Activated effector memory CD4-positive, alpha-beta T cell treated with anti-CD3 and anti-CD28 coated beads, Interleukin-2, amount 50 U/mL, for 16 hours (primary cell): ENCODE measurements at places on chromosomes 3 and 15.

GRCh38 chr15:80706161-80706560 is 11.1 kb downstream of the ABHD17C start:
- no peak for DNase-seq

DNA sequence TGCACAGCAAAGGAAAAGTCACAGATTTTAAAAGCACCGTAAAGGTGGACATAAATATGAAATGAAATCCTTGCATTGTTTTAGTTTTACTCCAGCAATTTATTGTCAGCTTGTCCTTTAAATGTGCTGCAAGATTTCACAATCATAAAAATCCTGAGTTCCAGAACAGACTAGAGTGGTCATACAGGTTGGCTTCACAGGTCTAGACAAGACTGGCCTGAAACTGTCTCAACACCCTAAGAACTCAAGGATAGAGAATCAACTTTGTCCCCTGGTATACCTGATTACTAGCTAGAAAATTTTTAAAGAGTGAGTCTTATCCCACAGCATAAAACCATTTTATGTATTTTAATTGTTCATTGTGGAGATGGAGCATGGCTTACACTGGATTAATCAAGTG is 521.7 kb upstream of the MCTP2 start:
- no peak for DNase-seq

DNA sequence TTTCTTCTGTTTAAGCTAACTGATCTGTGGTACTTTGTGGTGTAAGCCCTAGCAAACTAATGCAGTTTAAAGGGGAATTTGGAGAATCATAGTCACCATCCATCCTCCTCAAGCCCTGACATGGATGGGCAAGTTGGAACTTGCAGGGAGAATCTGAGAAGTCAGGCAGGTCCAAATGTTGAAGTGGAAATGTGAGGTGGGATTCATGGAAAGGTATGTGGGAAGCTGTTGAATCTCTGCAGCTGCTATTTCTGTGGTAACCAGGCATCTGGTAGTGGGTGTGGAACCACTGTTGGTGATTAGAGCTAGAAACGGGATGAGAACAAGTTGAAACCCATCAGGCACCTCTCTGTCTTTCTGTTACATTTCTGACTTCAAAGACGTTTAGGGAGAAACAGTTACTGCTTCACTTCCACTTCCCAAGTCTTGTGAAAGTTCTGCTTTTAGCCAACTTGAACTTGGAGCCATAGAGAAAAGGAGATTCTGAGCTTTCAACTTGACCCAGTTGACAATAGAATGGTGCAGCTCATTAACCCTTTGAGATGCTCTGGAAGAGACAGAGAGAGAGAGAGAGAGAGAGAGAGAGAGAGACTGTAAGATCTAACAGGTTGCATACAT is 38.1 kb upstream of the NMNAT3 start:
- no peak for DNase-seq

GRCh38 chr3:150497956-150498355 is 48.3 kb downstream of the SERP1 start:
- DNase-seq: no peak

DNA sequence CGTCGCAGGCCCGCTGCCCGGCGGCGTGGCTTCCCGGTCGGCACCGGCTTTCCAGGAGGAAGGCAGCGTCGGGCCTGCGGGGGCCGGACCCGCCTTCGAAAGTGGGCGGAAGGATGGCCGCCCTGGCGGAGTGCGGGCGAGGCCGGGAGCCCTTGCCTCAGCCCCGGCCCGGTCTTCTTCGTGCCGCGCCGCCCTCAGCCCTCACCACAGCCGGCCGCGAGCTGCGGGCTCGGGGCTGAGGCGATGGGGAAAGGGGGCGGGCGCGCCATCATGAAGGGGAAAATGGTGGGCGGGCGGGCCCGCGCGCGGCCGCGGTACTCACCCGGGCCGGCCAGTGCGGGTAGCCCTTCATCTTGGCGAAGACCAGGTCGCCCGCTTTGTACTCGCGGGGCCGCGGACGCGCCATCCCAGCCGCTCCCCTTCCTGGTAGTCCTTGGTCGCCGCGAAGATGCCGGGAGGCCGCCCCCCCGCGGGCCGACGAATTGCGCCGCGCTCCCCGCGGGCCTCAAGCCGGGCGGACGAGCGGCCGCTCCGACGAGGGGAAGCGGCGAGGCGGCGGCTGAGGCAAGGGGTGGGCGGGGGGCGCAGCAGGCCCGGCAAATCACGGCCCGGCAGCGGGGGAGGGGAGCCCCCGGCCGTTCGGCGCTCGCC is 489 bp downstream of the HDGFL3 start:
- no peak for DNase-seq

DNA sequence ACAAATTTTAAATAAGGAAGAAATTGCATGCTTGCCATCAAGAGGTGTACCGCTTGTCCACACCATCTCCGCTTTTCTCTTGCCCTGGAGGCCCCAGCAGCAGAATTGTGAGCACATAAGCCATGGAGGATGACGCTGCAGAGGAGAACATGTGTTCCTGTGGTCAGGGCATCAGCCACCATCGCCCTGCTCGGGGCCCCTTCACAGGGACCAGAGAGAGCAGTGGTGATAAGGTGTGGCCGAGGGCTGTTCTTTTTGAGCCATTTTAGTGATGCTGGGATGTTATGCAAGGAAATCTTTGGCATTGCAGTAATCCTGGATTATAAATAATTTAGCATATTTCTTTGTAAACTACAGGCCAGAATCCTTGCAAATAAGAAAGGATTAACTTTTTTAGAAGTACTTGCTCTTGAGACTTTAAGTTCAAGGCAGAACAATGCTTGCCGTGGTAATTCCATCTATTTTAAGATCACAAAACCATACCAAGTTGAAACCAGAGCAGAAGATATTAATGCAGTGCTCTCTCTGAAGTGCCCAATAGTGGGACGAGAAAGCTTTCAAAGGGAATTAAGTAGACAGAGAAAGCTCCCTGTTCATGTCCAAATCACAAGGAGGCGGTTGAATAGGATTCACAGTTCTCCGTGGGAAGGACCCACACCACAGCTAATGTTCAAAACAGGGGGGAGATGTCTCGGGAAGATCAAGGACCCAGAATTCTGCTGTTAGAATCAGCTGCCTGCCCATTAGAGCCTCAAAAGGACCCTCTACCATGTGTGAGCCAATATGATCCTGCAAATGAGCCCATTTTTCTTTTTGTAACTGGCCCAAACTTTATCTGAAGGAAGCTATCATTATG is 338.5 kb downstream of the RORA start:
- DNase-seq: no peak

- no peak for DNase-seq
Measured at GRCh38 chr3:73212683-73213082, 151.2 kb downstream of the EBLN2 start.

DNA sequence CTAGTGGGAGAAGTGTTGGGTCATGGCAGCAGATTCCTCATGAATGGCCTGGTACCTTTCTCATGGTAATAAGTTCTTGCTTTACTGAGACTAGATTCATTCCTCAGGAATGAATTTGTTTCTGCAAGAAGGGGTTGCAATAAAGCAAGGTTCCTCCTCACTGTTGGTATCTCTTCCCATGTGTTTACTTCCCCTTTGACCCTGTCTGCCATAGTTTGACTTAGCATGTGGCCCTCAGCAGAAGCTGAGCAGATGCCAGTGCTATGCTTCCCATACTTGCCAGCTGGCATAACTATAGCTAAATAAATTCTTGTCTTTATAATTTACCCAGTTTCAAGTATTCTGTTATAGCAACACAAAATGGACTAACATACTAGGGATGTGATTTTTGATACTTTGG is 163.6 kb upstream of the COL8A1 start:
- no peak for DNase-seq

- no peak for DNase-seq
Measured at GRCh38 chr15:65818927-65819562, 27.0 kb upstream of the DENND4A start.

GRCh38 chr15:64149424-64149823 is 2.1 kb upstream of the SNX22 start:
- DNase-seq: peak; percentile 60

GRCh38 chr3:82002986-82003642 is 241.7 kb upstream of the GBE1 start:
- DNase-seq: no peak

DNA sequence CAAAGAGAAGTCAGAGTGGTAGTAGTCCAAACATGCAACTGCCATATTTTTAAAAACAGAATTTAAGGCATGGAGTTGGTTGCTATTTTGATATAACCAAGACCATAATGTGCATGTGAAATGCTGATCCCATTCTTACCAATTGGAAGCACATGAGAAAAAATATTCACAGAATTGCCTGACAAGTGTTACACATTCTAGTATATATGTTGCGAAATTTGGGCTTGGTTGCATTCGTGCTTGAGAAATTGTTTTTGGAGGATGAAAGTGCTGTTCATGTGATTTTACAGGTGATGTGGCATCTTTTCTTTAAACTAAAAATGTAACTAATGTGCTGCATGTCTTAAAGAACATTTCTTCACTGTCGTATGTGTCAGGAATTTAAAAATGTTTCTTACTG is 199.7 kb downstream of the CHL1 start:
- DNase-seq: no peak

DNA sequence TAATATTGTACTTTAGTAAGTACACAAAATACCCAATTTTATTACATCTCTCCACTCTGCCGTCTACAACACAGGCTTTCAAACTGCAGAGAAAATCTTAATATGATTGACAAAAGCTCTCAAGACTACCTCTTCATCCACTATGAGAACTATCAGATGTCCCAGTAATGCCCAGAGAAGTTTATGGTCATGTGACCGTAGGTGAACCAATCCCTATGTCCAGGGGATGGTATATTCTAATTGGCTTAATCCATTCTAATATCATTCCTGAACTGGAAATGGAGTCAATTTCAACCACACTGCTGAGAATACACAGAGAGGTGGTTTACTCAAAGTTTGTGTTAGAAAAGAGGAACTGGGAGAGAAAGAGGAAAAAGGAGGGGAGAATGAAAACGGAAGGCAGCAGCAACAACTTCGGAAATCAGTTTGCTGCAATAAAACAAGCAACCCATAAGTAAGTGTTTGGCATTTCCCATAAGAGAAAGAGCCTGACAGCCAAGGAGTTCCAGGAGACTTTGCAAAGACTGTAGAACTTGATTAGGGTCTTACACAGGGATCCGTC is 7.3 kb downstream of the SST start:
- no peak for DNase-seq

DNA sequence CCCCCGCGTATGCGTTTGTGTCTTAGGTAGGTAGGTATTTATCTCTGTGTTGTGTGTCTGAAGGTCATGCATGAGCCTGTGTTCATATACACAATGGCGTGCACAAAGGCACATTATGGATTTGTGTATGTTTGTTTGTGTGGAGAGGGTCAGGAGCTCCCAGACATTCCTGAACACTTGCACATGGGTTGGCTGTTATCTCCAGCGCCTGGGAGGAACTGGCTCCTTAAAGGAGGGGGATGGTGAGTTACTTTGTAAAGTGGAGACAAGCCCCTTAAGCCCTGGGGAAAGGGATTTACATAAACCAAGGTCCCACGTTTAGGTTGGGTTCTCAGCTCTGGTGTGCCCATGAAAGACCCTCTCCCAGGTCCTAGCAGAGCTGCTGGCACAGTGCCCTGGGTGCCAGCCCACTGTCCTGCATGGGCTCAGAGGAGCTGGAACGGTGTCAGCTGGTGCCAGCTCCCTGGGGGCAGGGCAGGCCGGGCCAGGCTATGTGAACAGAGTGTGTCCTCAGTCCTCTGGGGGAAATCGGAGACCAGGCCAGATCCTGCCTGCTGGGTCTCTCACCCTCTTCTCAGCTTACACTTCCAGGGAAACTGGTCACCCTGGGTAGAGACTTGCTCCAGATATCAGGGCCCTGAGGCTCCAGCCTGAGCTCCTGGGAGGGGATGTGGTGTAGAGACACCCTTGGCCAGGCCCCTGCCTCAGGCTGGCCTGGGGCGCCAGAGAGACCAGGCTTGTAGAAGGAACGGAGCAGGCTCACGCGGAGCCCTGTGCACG is 25.1 kb downstream of the SNX33 start:
- no peak for DNase-seq

DNA sequence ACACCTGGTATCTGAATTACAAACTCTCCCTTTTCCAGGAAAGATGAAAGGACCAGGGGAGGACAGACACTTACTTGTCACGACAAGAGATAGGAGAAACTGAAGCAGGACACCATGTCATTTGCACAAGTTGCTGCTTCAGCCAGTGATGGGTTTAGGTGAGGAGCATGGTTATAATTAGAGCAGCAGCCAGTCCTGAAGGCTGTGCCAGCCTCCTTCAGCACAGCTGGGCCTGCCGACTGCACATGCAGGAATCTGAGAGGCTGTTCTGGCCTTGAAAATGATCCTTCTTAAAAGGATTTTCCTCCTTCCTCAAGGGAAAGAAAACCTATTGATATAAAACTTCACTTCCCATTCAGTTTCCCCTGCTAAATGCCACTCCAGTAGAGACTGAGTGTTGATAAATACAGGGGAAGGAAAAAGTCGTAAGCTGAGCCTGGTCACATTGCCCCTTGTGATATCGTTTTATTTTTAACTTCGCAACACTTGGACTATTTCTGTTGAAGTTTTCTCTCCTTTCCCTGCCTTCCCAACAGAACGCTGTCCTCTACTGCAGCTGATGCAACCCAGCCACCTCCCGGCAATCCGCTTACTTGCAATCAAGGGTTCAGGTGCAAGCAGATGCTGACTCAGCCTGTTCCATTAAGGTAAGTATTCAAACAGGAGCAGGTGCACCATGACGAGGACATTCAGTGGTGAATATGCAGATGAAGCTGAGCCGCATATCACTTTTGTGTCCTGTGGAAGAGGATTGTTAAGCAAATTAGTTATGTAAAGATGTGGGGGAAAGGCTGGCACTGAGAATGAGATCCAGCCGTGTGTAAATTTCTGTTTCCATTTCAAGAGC is at the start of gene FBXO40:
Gene FBXO40, plus strand, starts transcription at position 524 of the 847 bp plus-strand sequence. CDS start 27,197 bp downstream, outside the sequence.
- no peak for DNase-seq

DNA sequence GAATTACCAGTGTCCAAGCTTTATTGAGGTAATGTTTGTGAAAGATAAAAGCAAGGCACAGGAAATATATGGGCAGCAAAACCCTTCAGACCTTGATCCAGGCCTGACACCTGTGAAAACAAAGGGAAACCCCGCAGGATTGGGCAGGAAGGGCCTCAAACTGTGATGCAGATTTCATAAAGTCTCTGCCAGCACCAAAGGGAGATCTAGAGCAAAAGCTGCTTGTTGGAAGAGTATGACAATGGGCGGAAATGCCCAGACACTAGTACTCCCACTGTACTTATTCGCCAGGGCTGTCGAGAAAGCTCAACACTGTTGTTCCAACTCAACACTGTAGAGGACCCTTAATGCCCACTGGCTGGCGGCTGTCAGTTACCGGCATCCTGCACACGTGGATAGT is 207.9 kb downstream of the CD47 start:
- DNase-seq: no peak

- no peak for DNase-seq
Measured at GRCh38 chr3:189625572-189625971, 5.6 kb upstream of the TP63 start.

DNA sequence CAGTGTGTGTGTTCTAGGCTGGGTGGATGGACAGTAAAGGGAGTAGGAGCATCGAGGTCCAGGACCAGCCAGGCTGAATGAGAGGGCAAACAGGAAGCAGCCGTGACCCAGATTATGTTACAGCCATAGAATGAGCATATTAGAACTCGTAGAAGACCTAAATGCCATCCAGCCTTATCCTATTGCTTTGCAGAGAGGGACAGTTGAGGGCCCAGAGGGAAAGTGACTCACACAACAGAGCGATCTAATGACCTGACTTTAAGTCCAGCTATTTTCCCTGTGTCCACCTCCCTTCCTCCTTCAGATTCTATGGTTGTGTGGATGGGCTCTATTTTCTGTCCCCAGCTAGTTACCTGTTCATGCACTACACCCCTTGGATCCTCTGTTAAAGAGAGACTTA is 634.1 kb upstream of the TBL1XR1 start:
- no peak for DNase-seq
